Coronary artery (tissue), 2 donors: ENCODE measurements at places on chromosomes 6 and 20.

- no peak for DNase-seq
These were observed 8.1 kb downstream of the ARHGAP18 start for GRCh38 chr6:129701721-129702455.

- no peak for DNase-seq
These were observed 7.1 kb downstream of the RPS6KA2 start for GRCh38 chr6:166619912-166620311.

DNA sequence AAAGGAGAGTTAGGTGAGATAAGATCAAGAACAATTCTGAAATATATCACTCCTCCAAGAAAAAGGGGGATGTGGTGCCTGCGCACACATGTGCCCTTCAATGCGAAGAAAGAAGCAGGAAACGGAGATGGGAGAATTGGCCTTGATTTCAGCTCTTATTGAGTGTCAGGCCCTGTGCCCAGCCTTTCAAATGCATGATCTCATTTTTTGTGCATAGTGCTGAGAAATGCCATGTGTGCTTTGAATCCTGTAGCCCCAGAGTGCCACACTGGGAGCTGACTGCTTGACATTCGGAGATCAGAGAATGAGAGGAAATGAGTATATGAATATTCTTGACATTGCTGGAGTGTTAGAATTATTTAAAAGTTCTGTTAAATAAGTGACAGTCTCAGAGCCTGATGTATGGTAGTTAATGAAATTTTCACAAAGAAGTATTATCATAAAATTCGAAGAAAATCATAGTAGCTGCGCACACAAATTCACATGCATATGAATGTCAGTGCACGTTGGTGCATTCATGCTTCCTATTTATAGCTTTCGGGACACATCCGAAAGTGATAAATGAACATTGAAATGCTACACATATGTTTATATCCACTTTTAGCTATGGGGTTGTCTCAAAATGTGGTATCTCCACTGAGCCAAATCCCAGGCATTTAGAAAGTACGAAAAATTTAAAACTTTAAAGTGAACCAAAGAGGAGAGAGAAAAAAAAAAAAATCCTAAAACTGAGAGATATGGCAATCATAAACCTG, 172.0 kb downstream of the KCNQ5 start:
- DNase-seq = no peak

DNA sequence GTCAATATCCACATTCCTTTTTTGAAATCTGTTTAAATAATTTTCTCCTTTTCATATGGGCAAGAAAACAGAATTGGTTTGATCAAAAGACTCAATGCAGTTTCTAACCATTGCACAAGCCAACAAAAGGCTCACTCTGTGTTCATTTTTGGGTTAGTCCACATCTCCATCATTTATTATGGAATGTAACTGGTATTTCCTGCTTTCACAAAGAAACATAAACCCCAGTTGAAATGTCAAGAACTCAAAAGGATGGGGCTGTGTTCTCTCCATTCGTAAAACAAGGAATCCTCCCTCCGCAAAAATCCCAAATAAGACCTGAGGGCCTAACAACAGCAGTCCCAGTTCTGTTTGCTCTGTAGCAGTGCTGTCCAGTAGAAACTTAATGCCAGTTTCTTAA, 420.9 kb downstream of the GJA1 start:
- no peak for DNase-seq

DNA sequence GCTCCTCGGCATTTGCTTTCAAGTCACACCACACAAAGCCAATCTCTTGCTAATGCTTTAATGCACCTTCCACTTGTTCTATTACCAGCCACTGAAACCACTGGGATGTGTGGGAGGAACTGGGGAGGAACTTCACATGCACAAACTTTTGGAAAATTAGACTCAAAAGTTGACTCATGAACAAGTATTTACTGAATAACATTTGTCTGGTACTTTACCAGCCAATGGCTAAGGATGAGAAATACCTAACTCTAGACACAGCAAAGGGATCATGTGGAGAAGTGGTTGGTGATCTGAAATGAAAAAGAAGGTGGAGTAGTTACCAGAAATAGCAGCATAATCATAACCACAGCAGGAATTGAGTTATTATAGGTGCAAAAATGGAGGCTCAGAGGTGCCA, 554.0 kb upstream of the NOX3 start:
- DNase-seq = no peak

DNA sequence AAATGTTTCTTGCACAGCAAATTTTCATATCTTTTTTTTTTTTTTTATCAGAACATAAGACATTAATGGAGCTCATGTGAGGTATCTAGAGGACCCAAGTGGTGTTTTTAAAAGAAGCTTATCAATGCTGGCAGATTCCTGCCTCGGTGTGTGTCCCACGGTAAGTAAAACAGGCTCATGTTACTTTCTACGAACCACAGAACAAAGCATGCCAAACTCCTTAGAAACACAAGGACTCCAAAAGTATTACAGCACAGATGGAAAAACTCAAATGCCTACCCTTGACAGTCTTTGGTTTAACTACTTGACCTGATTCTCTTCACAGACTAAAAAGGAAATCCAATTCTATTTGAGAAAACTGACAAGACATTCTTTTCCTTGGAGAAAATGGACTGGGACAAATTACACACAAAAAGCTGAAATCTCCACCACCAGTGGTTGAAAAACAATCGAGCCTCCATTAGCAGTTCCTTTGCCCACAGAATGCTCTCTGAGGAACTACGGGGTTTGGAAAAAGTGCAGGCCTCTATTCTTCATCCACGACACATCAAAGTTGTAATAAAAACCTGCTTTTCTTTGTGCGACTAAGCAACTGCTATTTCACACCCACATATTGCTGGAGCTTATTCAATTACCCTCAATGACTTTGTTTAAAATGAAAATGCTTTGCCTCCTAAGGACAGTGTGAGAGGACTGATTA, 5.4 kb downstream of the METTL24 start:
- no peak for DNase-seq

GRCh38 chr20:40689943-40690835, 1.2 kb upstream of the MAFB start:
- peak; percentile 93 for DNase-seq

DNA sequence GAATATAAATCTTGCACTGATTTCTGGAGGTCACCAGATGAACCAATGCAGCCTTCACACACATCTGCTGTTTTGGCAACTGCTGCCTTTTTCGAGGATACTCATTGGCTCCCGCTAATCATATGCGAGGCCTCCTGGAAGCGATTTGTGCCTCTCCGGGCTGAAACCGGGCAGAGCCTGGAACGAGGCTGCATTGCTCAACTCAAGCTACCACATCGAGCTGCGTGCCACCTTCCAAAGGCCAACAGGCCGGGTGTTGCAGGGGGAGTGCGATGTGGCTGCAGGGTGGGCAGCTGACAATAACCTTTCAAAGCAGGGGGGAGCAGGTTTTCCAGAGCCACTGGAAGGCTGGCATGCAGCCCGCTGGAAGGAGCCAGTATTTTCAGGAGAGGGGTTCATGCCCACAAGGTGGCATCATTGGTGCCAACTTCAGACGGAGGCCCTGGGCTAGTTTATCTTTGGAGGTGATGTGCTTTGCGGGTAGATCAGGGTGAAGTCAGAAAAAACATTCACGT, 122.6 kb upstream of the IFNGR1 start:
- DNase-seq = no peak

- peak; percentile 90 for DNase-seq
These were observed 1.6 kb upstream of the DBNDD2 start for GRCh38 chr20:45406260-45407066.

GRCh38 chr6:8825726-8826125, 390.4 kb upstream of the SLC35B3 start:
- DNase-seq = no peak

DNA sequence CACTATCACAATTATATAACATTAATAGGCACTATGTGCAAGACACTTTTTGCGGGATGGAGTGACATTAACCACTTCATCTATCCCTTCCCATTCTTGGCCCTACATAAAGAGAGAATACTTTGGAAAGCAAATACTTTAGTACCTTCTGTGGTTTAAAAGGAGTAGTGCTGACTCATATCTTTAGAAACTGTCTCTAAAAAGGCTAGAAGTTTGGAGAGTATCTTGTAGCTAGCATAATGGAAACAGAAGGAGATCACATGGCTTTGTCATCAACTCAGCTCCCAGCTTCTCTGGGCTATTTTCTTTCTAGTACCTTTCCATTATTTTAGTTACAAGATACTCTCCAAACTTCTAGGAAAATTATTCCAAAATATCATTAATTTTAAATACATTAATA, 157.5 kb downstream of the ADGRG6 start:
- DNase-seq = no peak

DNA sequence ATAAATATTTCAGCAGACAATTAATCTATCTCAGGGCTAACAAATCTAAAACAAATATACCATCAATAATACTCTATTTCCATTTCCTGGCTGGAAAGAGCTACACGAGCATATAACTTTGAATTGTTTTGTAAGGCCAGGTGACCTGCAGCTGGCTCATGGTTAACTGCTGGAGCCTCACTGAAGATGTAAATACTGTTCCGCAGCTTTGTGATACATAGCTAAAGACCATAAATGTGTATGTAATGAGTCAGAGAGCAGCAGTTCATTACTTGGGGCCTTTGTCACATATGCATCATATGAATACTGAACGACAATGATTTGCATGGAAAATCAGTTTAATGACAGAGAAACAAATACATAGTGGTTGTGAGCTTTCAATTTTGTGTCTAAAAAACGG, 109.4 kb upstream of the CCN2 start:
- DNase-seq = no peak

GRCh38 chr6:82111114-82111513, 136.4 kb downstream of the IBTK start:
- no peak for DNase-seq

- no peak for DNase-seq
These were observed 826.2 kb upstream of the FLRT3 start for GRCh38 chr20:15163632-15164031.

- DNase-seq = no peak
These were observed 135.5 kb upstream of the SUPT3H start for GRCh38 chr6:45513213-45513618.

- DNase-seq = no peak
These were observed 42.7 kb downstream of the ANKRD6 start for GRCh38 chr6:89475634-89476033.

GRCh38 chr20:44071526-44072111, 115.4 kb downstream of the JPH2 start:
- no peak for DNase-seq
